Fibroblast of skin of left quadriceps (primary cell): ENCODE measurements at places on chromosomes 1 and 21.
A peak's percentile ranks its signal among the peaks of the same experiment; 100 is the strongest.

- DNase-seq = no peak
Observed at GRCh38 chr1:5770981-5771765, 221.1 kb downstream of the NPHP4 start.

- DNase-seq = no peak
Observed at GRCh38 chr1:71324671-71325267, 243.9 kb upstream of the ZRANB2 start.

- no peak for DNase-seq
Observed at GRCh38 chr1:30446095-30446494, 277.3 kb downstream of the MATN1 start.

DNA sequence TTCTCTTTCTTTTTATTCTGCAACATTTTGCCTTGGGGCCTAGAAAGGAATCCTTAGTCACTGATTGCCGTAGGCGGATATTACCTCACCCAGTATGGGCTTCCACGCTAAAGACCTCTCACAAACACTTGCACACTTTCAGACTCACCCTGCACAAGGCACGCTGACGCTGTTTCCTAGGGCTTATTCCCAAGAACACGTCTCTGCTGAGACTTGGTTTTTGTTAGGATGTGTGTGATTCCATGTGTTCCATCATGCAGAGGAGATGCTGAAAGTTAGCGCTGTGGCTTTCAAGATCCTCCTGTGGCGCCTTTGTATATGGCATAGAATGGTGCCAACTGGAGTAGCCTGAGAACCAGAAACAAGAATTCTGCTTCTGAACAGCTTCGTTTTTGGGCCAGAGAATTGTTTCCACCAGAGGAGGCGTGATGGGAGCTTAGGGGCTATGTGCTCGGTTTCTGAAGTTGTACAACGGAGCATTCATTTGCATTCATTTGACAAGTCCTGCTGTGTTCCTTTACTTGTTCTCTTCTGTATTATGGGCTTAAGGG, 297.0 kb downstream of the DISC1 start:
- DNase-seq = no peak

DNA sequence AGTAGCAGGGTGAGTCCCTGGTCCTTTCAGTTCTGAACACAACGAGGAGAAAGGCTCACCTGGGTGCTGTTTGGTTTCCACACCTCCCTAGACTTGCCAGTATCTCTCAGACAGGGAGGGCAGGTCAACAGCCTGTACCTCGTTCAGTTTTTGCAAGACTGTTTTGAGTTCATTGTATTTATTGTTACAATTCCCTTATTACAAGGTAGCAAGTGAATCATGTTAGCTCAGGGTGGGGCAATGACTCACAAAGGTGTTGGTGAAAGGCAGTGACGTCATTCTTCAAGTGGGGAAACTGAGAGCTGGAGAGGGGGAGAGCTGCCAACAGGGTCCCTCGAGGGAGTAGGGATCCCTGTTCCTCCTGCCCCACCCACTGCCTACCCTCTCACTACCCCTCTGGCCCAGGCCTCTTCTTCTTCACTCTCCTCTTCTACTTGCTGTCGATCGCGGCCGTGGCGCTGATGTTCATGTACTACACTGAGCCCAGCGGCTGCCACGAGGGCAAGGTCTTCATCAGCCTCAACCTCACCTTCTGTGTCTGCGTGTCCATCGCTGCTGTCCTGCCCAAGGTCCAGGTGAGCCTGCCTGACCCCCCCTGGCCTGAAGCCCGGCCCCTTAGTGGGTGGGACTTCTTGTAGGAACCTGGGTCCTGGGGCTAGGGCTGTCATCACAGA, 13.4 kb downstream of the SERINC2 start:
- DNase-seq = no peak

DNA sequence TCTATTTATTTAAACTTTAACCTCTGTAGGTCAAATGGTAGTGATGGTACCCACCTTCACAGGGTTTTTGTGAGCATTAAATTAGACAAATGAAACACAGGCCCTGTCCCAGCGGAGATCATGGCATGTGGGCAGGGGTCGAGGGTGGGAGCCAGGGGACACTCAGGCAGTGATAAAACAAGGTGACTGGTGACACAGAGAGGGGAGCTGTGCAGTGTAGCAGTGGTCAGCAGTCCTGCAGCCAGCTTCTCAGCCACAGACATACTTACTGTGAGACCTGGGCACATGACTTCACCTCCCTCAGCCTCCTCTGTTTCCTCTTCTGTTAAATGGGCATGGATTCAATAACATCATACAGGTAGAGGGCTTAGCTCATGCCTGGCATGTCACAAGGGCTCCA, 44.9 kb downstream of the SRRM1 start:
- DNase-seq = no peak

- DNase-seq = peak; percentile 28
Observed at GRCh38 chr1:212070720-212071302, 35.3 kb downstream of the DTL start.

DNA sequence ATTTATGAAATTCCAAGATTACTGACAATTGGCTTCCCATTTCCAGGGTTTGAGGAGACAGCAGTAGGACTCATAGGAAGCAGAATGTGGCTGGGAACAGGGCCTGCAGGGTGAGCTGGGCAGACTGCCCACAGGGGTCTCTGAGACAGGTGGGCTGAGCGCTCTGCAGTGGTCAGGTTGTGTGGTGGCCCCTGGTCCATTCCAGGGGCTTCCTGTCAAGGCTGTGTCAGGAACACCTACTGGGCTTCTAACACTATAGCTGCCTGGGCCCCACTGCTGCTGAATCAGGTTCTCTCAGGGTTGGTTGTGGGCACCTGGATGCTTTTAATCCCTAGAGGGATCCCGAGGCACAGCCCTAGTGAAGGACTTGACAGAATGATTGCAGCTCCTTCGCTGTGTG, 72.1 kb downstream of the BACE2 start:
- DNase-seq = no peak

DNA sequence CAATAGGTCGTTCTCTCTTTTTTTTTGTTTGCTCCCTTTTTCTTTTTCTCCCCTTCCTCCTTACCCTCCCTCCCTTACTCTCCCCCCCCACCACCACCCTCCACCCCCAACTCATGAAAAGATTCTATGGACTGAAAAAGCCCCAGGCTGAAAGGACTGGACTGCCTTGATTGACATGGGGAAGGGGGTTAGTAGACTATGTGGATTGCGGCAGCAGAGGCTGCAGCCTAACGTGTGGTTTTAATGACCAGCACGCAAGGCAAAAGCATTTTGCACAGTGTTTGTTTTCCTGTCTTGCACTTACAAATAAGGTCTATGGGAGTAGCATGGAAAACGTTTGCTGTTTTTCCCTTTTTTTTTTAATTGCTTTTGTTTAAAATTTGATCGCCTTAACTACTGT, 5.5 kb downstream of the ZBTB18 start:
- DNase-seq = no peak

DNA sequence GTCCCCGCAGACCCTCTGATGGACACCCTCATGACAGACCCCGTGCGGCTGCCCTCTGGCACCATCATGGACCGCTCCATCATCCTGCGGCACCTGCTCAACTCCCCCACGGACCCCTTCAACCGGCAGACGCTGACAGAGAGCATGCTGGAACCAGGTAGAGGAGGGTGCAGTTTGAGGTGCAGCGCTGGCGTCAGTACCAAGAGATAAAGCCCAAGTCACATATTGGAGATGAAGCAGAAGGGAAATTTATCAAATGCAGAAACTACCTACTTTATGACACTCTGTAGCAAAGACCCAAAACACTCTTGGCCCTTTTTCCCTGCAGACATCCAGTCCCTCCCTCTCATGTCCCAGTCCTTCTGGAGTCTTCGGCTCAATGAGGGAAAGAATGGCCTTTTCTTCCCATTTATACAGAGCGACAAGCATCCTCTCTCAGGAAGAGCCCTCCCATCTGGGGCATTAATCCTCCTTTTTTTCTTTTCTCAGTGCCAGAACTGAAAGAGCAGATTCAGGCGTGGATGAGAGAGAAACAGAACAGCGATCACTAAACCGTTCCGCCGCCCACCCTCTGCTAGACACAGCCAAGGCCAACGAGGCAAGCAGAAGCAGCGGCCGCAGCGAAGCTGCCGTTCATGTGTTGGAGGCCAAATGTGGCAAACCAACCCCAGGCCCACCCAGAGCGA, 30.8 kb upstream of the KIF1B start:
- DNase-seq = no peak

- no peak for DNase-seq
Observed at GRCh38 chr1:235073968-235074522, 54.6 kb downstream of the TOMM20 start.

- DNase-seq = peak; percentile 34
Observed at GRCh38 chr1:1959840-1960479, 40.9 kb upstream of the TMEM52 start.

- DNase-seq = no peak
Observed at GRCh38 chr1:55987491-55988249, 591.7 kb downstream of the PLPP3 start.

DNA sequence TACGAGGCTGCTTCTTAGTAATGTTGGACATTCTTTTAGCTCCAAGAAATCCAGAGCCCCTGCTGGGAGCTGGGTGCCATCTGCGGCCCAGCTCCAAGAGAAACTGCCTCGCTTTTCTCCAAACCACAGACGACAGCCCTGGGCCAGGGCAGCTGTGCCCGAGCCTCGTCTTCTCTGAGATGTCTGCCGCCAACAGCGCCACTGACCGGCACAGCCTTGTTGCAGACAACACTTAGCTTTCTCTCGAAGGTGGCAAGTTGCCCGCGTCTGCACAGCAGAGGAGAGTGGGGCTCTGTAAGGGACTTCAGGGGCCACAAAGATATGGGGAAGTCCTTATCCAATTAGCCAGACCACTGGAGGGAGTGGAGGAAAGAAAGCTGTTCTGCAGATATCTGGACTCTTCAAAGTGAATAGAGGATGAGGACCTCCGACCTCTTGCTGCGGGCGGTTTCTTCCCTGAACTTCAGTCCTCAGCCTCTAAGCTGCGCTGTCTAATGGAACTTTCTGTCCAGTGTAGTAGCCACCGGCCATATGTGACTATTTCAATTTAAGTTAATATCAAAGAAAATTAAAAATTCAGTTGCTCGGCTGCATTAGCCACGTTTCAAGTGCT, 63.9 kb upstream of the DISP3 start:
- no peak for DNase-seq

GRCh38 chr1:77671836-77672235, 10.6 kb downstream of the ZZZ3 start:
- no peak for DNase-seq

- no peak for DNase-seq
Observed at GRCh38 chr1:88058205-88058604, 625.9 kb upstream of the PKN2 start.

DNA sequence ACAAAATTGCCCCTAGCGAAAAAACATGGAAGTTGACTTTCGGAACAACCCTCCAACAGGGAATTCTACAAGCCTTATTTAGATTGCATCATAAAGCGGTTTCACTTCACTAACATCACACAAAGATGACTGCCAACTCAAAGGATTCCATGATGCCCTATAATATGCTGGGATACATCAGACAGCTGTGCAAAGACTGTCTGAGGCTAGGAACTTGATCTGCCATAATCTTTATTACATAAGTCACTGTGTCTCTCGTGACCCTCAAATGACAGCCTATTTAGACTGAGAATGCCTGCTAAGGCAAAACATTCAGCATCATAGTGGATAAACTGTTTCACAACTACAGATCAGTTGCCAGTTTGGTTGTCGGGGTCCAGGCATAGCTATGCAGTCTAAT, 23.8 kb downstream of the FH start:
- no peak for DNase-seq
